ENCODE measurements at places on chromosomes 1 and 21.

GRCh38 chr1:66532798-66533783 lies 862 bp upstream of the SGIP1 start:
- DNase-seq: no peak

DNA sequence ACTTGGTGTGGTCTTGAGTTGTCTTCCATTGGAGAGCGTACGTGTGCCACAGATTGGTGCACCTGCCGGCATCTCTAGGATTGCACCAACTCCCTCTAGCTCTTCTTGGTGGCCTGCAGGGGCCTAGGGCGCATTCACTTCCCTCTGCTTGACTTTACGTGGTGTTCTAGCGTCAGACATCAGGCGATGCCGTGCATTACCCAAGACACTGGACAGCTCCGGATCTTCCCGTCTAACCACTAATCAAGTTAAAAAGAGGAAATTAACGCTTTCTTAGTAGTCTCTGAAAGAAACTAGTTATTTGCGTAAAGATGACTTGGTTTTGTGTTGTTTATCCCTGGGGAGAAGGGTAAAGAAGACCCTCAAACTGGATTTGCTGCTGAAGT lies 510 bp upstream of the IL10RB start:
- DNase-seq: no peak

GRCh38 chr1:113453771-113454083 lies 63.4 kb downstream of the MAGI3 start:
- no peak for DNase-seq

GRCh38 chr1:44596511-44596910 lies 77.8 kb downstream of the TMEM53 start:
- no peak for DNase-seq

GRCh38 chr1:89786628-89787214 lies 34.1 kb upstream of the LRRC8D start:
- no peak for DNase-seq

- no peak for DNase-seq
Measured at GRCh38 chr1:82979593-82980236, 1019.2 kb downstream of the TTLL7 start.

- no peak for DNase-seq
Measured at GRCh38 chr1:117346206-117346928, 20.9 kb upstream of the MAN1A2 start.

GRCh38 chr1:164586591-164586990 lies 27.6 kb downstream of the PBX1 start:
- no peak for DNase-seq

GRCh38 chr21:31349208-31349607 lies 5.1 kb upstream of the TIAM1 start:
- no peak for DNase-seq

DNA sequence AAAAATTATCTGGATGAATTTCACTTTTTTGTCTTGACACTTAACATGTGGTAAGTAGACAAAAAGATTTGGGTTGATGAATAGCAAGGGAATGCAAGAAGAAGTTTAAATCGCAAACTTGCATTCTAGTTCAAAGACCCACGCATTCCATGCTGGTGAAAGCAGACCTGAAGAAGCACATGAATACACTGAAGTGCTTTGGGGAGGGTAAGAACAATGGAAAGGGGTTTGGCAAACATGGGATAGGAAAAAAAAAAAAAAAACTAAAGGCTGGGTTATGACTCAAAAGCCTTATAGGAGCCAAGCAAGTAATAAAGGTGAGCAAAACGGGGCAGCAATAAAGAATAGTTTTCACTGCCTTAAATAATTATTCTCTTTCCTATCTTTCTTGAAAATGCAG lies 450.2 kb downstream of the LMO4 start:
- DNase-seq: no peak

GRCh38 chr1:171507435-171507834 lies 22.1 kb downstream of the PRRC2C start:
- DNase-seq: no peak

GRCh38 chr1:1779691-1780597 lies 1.7 kb upstream of the NADK start:
- DNase-seq: peak; percentile 42

DNA sequence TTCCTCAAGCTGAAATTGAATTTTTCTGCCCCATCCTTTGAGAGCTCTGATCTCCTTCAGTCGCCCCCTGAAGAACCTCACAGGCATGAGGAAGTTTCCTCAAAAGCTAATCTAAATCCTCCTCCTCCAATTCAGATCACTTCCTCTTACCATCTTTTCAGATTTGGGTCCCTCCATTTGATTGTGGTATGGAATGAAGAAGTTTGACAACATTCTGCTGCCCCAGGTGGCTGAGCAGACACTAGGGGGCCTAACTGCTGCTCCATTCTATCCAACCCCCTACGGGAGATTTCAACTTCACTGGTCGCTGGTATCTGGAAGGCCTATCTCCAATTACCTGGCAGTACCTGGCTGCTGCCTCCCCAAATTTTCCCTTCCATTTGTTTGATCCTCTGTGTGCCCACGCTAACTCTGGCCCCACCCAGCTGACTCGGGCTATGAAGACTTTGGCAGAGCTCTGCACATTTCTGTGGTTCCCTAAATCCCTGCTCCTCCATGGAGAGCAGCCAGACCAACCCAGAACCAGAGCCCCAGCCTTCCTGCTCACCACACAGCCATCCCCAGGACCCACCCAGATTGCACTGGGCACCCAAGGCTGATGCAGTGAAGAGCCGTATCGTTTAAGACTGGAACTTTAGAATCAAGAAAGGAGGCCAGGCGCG lies 7.8 kb downstream of the IRF6 start:
- DNase-seq: no peak

Data from stimulated activated CD4-positive, alpha-beta T cell treated with anti-CD3 and anti-CD28 coated beads, Interleukin-12 subunit alpha, Interleukin-12 subunit beta, amount 100 ng/mL, for 48 hours (primary cell).